ENCODE measurements at places on chromosomes 7 and 10.
A peak's percentile ranks its signal among the peaks of the same experiment; 100 is the strongest.

DNA sequence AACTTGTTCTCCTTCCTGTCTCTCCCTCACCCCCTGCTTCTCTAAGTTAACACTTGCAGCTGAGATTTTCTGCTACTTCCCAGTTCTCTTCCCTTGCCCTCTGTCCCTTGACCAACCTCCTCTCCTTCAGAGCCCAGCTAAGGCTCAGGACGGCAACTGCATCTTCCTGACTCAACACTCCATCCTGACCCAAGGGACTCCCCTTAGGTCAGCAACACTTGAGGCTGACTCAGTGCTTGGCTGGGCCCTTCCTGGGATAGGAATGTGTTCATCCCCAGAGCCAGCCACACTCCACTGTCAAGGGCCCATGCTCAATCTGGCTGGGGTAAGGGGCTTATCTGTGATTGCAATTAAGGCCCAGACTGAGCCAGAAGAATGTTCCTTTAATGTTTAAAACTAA is 3.4 kb downstream of the CALHM2 start:
- no peak for DNase-seq

DNA sequence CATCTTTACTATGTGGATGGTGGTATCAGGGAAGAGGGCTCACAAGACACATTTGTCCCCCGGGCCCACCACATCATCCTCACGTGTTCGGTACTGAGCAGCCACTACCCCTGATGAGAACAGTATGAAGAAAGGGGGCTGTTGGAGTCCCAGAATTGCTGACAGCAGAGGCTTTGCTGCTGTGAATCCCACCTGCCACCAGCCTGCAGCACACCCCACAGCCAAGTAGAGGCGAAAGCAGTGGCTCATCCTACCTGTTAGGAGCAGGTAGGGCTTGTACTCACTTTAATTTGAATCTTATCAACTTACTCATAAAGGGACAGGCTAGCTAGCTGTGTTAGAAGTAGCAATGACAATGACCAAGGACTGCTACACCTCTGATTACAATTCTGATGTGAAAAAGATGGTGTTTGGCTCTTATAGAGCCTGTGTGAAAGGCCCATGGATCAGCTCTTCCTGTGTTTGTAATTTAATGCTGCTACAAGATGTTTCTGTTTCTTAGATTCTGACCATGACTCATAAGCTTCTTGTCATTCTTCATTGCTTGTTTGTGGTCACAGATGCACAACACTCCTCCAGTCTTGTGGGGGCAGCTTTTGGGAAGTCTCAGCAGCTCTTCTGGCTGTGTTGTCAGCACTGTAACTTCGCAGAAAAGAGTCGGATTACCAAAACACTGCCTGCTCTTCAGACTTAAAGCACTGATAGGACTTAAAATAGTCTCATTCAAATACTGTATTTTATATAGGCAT is 9.1 kb upstream of the CSGALNACT2 start:
- no peak for DNase-seq

DNA sequence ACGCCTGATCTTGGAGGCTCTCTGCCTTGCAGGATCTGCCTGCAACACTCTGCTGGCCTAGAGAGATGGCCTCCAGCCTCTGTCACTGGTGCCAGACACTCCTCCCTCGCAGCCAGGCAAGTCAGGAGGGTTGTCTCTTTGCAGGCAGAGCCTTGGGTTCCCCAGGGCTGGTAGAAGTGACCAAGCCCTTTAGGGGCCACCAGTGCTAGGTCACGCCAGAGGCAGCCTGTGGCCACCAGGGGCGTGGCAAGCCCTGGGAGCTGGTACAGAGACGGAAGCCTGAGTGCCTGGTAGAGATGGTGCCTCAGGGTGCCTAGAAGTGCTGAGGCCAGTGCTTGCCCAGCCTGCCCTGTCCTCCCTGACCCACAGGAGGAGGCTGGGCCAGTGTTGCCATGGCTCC is 9.1 kb downstream of the ADCYAP1R1 start:
- DNase-seq: no peak

GRCh38 chr7:139915864-139916716 is 87.0 kb downstream of the TBXAS1 start:
- DNase-seq: peak; percentile 20

GRCh38 chr10:124205432-124205831 is 112.0 kb upstream of the CHST15 start:
- no peak for DNase-seq

DNA sequence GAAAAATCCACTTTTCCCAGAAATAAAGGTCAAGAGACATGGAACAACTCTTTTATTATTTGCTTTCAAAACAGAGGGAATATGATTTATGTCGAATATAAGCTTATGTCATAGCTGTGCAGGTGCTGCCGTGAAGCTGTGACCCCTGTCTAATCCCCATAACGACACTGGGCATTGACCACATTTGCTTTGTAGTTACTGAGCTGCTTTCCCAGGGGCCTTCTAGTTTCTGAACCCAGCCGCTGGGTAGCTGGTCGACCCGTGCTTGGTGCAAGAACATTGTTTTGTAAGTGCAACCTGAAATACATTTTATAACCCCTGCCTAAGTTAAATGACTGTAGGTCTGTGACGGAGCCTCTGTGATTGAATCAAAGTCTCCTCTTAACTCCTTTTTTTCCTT is 144.9 kb upstream of the HDAC9 start:
- no peak for DNase-seq

DNA sequence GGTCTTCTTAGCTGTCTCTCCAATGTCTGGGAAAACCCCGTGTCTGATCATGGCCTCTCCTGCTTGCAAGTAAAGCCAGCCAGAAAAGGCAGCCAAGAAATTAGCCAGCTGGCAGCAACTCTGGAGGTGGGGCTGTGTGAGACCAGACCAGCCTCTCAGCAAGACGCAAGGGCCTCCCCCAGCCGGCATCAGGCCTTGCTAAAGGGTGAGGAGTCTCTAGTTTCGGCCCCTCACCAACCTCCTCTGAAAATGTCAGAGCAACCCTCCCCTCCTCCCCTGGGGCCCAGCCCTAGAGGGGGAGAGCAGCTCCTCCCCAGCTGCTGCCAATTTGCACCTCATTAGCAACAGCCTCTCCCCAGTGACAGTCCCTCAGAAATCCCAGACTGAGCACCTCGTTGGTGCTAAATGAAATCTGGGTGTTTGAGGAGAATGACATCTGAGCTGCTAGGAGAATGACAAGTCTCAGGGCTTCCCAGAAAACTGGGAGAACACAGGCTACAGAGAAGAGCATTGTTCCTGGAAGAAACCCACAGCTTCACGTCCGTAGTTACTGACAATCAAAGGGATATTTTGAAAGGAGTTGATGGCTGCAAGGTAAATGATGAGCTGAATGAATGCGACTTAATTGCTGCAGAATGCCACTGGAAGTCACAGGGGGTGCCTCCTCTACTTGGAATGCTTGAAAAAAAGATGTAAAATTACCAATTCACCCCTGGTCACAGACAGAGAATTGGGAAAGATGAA is 25.9 kb downstream of the DGKI start:
- DNase-seq: no peak

GRCh38 chr10:120387326-120387725 is 69.7 kb upstream of the PLPP4 start:
- no peak for DNase-seq

GRCh38 chr10:94088926-94089381 is 95.2 kb downstream of the PLCE1 start:
- no peak for DNase-seq

GRCh38 chr7:152922318-152923081 is 162.9 kb downstream of the ACTR3B start:
- DNase-seq: no peak

GRCh38 chr10:91210014-91210413 is 10.4 kb upstream of the PCGF5 start:
- no peak for DNase-seq

GRCh38 chr10:123014772-123015171 is 6.0 kb downstream of the ACADSB start:
- no peak for DNase-seq

GRCh38 chr10:130041451-130042371 is 68.9 kb downstream of the C10orf143 start:
- no peak for DNase-seq

DNA sequence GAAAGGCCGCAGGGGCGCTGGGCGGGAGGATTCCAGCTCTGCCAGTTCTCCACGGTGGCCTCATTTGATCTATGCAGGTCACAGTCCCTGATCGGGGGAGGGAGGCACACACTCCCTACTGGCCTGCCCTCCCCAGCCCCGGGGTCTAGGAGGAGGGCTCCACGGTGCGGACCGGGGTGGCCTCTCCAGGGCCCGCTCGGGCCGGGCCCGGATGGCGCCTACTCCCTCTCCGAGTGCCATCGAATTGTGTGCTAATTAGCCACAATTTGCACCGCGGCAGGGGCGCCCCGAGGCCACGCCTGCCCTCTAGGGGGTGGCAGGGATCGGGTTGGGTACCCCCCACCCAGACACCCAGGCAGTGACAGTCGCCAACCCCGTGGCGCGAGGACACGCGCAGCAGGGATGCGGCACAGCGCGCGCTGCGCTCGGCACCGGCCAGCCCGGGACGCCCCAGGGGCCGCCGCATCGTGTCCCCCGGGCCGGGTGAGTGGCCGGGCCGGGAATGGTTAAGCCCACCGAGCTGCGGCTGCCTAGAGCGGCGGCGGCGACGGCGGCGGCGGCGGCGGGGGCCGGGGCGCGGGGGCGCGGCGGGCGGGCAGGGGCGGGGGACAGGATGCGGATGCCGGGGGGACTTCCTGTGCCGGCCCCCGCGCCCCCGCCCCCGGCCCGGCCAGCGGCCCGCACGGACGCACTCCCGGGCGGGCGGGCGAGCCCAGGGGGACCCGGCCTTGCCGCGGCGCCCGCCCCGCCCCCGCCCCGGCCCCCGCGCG is at the start of gene ZNF853:
TSS of gene ZNF853 (plus strand) at position 658 of the 770 bp plus-strand sequence. CDS start 565 bp downstream, outside the sequence.
- no peak for DNase-seq

- no peak for DNase-seq
These were observed 257.8 kb upstream of the GNAI1 start for GRCh38 chr7:79876848-79877252.

GRCh38 chr10:130956251-130956650 is 355.3 kb downstream of the TCERG1L start:
- no peak for DNase-seq

- DNase-seq: no peak
These were observed 6.9 kb upstream of the AOC1 start for GRCh38 chr7:150845421-150845861.

- DNase-seq: no peak
These were observed 20.4 kb downstream of the PPA1 start for GRCh38 chr10:70212879-70213278.

DNA sequence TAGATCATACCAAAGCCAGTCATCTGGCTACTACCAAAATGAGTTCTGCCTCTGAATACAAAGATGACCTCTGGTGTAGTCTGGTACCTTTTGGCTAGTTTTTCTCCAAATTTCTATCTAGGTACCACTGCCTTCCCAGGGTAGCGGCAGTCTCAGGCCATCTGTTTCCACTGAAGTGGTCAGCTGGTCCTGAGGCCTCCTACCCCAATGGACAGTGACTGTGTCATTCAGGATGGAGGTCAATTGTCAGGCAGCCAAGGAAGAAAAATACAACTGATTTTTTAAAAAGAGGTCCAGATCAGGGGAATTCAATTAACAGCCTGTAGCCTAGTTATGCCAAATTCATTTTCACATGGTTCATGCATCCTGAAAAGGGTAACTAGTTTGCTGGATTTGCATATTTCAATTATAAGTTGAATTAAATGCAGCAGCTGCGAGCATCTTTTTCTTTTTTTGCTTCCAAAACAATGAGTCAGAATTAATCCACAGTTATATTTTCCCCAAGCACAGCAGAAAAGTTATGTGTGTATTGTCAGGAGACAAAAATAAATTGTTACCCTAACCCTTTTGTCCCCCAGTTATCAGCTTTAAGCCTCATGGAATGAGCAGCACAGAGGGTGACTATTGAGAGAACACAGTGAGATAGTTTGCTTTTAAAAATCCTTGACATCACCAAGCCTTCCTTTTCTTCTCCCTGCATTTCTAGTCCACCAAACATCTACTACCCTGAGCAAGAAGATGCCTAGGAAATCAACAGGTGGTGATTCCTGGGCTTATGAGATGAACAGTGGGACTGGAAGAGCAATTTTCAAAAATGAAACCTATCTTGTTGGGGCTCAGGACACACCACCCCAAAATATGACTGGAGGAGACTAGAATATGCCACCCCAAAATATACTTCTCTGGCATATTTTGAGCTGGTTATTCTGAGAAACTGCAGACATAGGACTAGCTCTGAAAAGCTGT is 27.7 kb downstream of the BCCIP start:
- DNase-seq: no peak

- no peak for DNase-seq
These were observed 41.3 kb downstream of the ST7 start for GRCh38 chr7:116994611-116995010.

- DNase-seq: peak; percentile 33
These were observed 15.6 kb upstream of the RFC2 start for GRCh38 chr7:74269757-74270277.

- no peak for DNase-seq
These were observed 60.7 kb upstream of the LAMB4 start for GRCh38 chr7:108190891-108191290.

DNA sequence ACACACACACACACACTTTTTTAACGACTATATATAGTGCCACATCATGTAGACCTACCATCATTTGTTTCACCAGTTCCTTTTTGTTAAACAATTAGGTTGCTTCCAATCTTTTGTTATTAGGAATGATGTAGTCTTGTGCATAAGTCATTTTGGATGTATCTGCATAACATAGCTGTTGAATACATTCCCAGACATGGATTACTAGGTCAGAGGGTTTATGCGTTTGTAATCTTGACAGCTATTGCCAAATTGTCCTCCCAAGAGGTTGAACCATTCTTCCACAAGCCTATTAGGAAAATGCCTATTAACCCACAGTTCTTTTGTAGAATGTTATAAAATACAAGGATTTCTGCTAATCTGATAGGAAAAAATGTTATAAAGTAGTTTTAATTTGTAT is 87.3 kb downstream of the PALS2 start:
- no peak for DNase-seq

- no peak for DNase-seq
These were observed 10.7 kb downstream of the HECTD2 start for GRCh38 chr10:91420868-91421267.

DNA sequence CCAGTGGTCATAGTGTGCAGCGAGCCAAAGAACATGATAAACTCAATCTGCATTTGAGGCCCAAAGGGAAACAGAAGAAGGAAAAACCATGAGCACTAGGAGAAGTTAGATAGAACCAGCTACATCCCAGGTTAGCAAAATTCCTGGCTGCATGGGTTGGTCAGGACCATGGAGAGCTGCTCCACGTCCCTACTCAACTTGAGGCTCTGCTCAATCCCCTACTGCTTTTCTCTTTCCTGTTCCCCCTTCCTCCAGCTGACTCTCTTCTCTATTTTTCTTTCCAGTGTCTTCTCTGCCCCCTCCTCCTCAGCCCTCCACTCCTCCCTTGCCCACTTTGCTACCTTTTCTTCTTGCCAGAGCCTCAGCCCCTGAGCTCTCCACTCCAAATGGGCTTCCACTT is 21.9 kb upstream of the VSIR start:
- DNase-seq: no peak

- no peak for DNase-seq
These were observed 59.8 kb upstream of the ADAM12 start for GRCh38 chr10:126448091-126448490.

Data from stimulated activated CD4-positive, alpha-beta T cell treated with anti-CD3 and anti-CD28 coated beads, Interleukin-15, amount 100 ng/mL, for 1 hour (primary cell).